ENCODE measurements at places on chromosomes 3 and 15. TPM values are rescaled to one million over a fixed set of nuclear protein-coding genes. Genes with fewer than 3 reads are reported as not detected.
A peak's percentile ranks its signal among the peaks of the same experiment; 100 is the strongest.

Gene CCR4
- 0.27 TPM for total RNA-seq

Gene GRK7
- not detected for total RNA-seq

Gene C3orf52
- total RNA-seq, result 9.1 TPM

Gene FGD5
- total RNA-seq, result 57.4 TPM

Gene SYNPR
- total RNA-seq, result not detected

Gene MEX3B
- 3.3 TPM for total RNA-seq

Gene DUOXA2
- not detected for total RNA-seq

Gene SRGAP3
- total RNA-seq, result 14.4 TPM

Gene CLDN11
- total RNA-seq, result 88.2 TPM

- no peak for DNase-seq
These were observed 18.4 kb upstream of the TSEN2 start for GRCh38 chr3:12465836-12466225.

- DNase-seq, result no peak
These were observed 1.2 kb downstream of the OSBPL11 start for GRCh38 chr3:125594125-125594524.

DNA sequence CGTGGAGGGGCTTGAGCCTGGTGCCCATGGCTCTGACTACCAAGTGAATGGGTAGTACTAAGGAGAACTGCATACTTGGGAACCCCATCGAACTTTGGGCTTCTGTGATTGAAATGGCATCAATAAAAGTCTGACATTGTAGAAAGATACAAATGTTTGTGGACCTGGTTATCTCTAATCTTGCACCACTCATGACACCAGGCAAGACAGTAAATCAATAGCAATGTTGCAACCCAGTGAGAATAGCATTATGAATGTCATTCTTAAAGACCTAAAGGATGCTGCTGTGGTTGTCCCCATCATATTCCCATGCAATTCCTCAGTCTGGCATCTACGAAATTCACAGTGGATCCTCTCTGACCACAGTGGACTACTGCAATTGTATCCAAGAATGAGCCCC is 233.6 kb upstream of the LYSMD4 start:
- DNase-seq, result no peak

- no peak for DNase-seq
These were observed 47.1 kb downstream of the HRH1 start for GRCh38 chr3:11201251-11202019.

DNA sequence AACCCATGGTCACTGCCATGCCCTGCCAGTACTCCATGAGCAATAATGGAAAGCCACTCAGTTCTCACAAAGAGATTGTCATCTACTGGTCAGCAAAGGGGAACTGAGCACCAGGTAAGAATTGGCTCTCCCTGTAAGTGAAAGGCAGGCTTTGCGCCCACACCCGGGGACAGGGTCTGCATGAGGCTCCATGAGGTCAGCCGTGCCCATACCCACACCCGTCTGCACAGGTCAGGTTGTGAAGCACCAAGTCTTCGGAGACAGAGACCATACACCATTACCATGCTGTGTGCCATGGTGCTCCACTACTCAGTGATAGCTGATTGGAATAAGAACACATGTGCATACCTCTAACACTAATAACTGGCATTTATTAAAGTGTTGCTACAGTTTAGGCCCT is 322.9 kb downstream of the EPHB1 start:
- no peak for DNase-seq

- DNase-seq, result no peak
These were observed at the start of gene DNAH1 for GRCh38 chr3:52315977-52316764. TSS of gene DNAH1 (plus strand) at chr3:52316319. CDS start at chr3:52322443, 6,124 bp downstream.

DNA sequence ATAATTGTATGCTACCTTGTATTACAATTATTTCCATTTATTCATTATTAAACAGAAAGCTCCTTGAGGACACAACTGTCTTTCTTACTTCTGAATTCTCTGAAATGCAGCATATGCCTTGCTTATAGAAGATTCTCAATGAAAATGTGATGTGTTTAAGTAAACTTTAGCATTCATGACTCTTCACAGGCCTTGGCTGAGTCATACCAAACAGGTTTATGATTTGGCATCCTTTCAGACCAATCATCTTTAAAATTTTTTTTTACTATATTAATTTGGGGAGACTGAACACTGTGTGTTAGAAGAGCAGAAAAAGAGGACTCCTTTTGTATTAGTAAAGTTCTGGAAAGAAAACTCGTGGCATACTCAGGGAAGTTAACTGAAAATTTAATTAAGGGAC is 6.4 kb upstream of the GALK2 start:
- no peak for DNase-seq

GRCh38 chr3:134136604-134137003 is 106.9 kb upstream of the SLCO2A1 start:
- no peak for DNase-seq

- no peak for DNase-seq
These were observed 80.1 kb downstream of the EOMES start for GRCh38 chr3:27641888-27642601.

DNA sequence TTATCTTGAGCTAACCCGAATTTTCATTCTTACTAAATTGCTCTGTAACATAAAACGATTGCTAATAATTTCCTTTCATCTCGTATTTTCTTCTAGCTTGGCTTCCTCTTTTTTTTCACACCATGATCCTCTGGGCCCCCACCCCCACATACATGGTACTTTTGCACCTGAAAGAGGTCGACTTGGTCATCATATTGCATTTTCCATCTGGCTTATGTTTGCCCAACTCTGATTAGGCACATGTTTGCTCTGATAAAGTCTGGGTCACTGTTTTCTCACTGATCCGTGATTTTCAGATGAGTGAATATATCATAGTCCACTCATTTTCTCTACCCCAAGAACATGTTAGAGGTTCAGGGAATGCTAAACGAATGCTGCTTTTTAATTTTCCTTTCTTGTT is 49.5 kb downstream of the ARRDC4 start:
- no peak for DNase-seq

DNA sequence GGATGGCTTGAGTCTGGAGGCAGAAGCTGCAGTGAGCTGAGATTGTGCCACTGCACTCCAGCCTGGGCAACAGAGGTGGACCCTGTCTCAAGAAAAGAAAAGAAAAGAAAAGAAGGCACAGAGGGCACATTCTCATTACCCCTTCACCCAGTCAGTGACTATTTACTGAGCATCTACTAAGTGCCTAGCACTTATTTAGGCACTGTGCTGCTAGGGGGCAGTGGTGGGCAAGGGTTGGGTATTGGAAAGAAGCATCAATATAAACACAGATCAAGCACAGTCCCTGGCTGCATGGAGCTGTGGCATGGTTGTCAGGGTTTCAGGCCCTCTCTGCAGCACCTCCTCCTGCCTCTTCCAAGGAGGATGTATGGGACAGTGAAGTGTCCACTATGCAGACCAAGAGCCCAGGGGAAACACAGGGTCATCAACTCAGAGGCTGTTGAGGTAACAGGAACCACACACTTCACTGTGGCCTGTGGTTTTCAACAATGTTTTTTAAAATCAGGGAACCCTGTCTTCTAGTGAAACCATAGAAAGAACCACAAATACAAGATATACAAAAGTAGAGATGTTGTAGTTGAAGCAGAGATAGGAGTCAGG is 138.5 kb downstream of the RAB11A start:
- DNase-seq, result no peak

DNA sequence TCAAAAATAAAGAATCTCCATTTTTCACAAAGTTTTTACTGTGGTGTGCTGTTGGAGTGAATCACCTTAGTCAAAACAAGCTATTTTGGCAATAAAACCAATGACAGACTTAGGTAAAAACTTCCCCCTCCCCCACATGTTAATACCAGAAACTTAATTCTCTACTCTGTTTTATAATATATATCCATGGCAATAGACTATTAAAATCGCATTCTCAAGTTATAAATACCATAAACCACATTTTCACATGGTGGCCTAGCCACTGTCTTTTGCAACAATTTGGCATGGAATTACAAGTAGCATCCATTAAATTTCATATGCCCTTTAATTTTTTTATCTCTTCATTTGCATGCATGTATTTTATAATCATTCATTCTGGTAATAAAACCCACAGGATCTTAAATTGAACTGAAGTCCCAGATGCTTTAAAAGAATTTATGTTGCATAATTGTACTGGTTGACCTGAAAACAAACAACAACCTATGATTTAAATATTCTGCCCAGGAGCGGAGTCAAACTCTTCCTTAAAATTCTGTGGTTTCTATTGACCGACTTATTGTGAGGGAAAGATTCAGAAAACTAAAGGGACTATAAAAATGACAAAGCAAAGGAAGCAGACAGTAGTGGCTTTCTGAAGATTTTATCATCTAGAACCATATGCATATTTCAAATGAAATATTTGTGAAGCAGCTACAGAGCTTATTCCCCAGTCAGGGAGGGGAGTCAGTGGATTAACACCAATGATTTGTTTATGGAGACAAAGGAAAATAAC is 229.0 kb upstream of the TBL1XR1 start:
- no peak for DNase-seq

DNA sequence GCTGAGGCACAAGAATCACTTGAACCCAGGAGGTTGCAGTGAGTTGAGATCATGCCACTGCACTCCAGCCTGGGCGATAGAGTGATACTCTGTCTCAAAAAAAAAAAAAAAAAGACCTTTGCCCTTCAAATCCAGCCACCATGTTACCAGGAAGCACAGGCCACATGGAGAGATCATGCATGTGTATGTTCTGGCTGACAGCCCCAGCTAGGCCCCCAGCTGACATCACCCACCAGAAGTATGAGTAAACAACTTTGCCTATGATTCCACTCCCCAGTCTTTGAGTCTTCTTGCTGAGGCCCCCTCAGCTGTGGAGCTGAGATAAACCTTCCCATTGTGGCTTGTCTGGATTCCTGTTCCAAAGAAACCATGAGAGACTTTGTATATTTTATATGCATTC is 3.3 kb upstream of the ARIH2 start:
- DNase-seq, result no peak

GRCh38 chr3:184751204-184752040 is 39.6 kb upstream of the MAGEF1 start:
- no peak for DNase-seq

DNA sequence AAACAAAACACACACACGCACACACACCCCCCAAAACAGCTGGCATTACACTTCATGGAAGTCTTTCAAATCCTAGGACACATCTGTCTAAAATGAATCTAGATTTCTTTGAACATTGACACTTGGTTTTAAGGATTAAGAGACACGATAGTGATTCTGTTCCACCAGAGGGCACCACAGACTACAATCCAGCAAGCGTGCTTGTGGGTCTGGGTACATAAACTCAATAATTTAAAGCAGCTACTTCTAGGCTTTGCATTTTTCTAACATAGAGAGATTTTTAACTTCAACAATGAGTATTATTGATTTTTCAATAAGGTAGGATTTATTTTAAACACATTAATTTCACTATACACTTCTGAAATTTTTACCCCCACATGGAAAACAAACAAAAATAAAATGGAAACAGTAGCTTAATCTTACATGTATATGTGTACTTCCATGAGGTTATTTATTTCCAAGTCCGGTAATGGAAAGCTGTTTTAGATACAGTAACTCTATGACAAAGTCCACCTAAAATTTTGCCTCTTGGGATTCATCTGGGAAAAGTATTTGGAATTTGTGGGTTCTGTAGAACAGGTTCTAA is 564.0 kb upstream of the TGFBR2 start:
- peak; percentile 79 for DNase-seq

DNA sequence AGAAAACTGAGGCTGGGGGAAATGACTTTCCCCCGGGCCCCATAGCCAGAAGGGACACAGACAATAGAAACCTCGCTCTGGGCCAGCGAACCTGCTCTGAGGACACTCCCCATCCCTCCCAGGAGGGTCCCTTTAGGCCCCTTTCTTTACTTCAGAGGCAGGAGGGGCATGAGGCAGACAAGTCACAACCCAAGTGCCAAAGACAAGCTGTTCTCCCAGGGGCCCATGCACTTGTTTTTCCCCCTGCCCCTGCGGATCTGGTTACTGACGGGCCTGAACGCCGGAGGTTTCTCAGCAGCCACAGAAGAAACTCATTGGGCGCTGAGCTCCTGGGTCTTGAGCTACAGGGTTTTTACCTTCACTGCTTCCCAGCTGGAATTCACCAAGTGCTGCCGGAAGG is 9.8 kb downstream of the PGPEP1L start:
- DNase-seq, result no peak

All from sciatic nerve (tissue), 2 donors.